ENCODE measurements at places on chromosomes 1 and 21.

- peak; percentile 24 for DNase-seq
Measured at GRCh38 chr21:20971296-20971921, 26.8 kb upstream of the NCAM2 start.

DNA sequence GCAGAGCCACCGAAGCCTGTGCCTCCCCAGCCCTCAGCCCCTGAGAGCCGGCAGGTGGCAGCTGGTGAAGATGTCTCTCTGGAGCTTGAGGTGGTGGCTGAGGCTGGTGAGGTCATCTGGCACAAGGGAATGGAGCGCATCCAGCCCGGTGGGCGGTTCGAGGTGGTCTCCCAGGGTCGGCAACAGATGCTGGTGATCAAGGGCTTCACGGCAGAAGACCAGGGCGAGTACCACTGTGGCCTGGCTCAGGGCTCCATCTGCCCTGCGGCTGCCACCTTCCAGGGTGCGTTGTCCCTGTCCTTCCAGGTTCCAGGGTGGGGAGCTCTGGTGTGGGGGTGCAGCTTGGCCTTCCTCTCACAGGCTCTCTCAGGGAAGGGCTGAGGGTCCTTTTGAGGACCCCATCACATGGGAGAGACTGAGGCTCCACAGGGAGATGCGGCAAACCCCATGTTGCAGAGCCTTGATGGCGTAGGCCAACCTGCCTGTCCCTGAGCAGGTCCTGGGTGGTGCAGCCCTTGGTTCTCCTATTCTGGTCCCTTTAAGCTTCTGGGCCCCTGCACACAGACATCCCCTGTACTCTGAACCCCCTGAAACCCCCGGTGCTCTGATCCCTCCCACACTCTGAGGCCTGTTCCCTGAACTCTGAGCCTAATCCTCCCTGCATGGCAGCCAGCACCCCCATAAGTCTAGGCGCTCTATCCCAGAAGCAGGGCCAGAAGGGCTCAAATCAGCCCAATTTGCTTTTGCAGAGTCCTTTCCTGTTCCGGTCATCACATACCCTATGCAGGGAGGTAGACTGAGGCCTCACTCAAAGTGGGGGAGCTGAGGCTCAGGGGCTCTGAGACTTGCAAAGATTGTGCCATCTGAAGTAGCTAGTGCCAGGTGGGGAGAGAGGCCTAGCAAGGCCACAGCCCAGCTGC is 88.5 kb downstream of the TRIM11 start:
- no peak for DNase-seq

GRCh38 chr1:15146142-15146680 is 7.3 kb upstream of the TMEM51 start:
- DNase-seq = no peak

- no peak for DNase-seq
Measured at GRCh38 chr1:207861442-207862177, 49.3 kb downstream of the CD34 start.

- no peak for DNase-seq
Measured at GRCh38 chr1:109210058-109210457, 3.7 kb upstream of the SARS1 start.

DNA sequence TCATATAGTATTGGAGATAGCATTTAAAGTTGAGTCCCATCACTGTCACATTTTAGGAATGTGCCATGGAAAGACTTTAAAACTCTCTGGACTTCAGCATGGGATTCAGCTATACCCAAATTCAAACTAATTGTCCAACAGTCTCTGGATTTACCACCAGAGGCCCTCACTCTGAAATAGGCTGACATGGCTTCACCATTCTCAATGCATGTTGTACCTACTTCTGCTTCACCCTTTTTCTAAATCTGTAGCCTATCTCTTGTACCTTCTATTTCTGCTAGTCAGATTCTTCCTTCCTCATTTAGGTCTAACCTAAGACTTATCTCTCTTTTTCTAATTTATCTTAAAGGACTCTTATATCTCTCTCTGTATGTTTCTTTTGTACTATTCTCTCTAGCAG is 512.7 kb upstream of the ZRANB2 start:
- DNase-seq = no peak

DNA sequence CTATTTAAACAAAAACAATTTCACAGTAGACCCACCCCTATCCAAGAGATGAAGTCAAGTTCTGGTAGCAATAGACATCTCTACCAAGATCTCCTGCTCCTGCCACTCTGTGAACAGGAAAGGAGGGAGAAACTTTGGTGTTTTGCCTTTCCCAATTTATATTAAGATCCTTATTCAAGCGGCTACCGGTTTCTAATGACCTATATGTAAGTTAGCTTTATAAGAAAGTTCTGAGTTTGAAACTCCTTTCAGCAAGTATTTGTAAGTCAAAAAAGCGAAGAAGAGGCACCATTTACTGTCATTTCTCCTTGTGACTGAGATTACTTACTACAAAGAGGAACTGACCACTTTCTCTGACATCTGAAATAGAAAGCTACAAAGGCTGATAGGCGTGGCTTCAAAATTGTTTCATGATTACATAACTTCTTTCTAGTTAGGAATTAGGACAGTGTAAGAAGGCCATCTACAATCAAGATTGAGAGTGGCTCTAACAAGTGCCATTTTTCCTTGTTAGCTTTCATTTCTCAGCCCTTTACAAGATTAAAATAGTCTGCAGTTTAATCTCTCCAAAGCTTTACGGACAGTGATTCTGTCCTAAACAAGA is at the start of gene MNDA:
Gene MNDA (plus strand): TSS at position 448 of the 604 bp plus-strand sequence. CDS start 10,803 bp downstream, outside the sequence.
- no peak for DNase-seq

DNA sequence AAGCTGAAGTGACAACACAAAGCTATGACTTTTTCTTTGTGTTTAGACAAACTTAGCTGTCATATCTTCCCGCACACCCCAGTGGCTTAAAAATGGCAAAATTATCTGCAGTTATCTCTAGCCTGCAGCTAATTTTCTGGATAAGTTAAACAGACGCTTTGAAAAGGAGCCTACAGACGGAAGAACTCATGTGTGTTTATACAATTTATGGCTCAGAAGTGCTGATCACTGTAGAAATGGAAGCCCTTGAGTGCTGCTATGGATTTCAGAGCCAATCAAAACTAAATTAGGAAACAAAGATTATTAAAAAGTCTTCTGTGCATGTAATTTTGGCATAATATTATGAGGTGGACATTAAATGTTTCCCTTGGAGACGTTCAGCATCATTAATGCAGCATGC is 11.6 kb downstream of the NTNG1 start:
- DNase-seq = no peak

DNA sequence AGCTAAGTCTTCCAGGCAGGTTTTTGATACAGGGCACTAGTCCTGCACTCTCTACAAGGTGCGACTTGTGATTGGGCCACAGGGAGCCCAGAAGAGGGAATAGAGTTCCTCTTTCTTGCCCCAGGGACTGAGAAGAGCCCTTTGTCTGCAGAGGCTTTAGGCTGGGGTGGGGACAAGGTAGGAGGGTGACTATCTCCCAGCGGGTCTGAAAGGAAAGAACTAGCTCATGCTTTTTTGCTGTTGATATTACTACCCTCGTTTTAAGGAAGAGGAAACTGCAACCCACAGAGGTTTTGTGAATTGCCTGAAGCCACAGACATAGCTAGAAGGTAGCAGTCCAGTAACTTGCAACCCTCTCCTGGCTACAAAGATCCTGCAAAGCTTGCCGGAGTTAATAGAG is 615.2 kb downstream of the MATN1 start:
- DNase-seq = no peak

DNA sequence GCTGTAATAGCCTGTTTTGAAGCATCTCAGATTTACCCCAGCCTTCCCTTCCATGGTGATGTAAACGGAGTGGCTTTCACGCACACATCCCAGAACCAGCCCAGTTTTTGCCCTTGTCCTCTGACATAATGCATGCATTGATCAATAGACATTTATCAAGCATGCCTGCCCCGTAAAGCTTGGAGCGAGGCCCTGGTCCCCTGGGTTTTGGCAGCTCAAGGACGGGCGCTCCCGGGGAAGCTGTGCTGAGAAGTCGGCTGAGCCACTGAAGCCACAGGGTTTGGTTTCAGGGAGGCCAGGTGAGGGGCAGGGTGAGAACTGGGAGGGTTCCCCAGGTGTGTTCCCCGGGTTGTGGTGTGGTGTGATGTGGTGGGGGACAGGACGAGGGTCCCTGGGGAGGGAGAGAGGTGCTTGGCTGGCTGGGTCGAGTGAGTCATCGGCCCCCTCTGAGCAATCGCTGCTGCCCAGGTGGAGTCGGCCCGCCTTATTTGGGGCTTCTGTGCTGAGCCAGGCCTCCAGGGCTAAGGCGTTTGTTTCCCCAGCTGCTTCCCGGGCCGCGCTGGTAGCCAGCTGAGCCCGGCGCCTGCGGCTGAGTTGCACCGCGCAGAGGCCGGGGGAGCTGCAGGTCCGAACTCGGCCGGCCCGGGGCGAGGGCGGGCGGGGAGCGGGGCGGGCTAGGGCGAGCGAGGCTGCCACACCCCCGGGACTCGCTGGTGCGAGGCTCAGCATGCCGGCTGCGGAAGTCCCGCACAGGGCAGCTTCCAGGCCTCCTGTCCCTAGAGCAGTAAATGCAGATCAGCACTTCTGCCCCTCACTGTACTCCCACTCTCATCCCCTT is 23.6 kb downstream of the ATP2B4 start:
- no peak for DNase-seq

DNA sequence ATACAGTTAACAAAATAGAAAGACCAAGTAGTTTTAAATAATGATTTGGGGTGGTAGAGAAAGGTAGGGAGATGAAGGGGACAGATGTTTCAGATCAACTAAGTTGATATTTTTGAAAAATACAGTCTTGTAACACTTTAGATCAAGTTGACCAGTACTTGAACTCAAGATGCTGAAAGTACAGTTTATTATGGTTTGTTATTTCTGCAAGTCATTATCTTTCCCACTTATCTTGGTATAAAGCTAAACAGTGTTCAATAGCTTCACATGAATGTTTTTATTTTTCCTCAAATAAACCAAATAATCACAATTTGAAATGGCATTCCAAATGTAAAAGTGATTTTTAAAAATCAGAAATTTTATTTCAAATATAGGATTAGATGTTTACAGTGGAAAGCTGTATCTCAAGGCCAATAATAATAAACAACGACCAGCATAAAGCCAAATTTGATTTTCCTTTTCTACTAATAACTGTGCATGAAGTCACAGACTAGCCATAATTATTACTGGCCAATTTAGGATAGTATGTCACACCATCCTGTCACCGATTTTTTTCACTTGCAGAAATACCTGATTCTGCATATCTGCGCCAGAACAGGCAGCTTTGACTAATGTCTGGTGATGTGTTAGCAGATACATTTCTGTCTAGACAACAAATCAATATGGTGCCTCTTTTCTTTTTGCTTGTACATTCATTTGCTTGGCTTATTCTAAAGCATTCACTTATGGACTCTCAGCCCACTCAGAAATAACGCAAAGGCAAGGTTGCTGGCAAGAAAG is 320.2 kb downstream of the TM2D1 start:
- DNase-seq = no peak

DNA sequence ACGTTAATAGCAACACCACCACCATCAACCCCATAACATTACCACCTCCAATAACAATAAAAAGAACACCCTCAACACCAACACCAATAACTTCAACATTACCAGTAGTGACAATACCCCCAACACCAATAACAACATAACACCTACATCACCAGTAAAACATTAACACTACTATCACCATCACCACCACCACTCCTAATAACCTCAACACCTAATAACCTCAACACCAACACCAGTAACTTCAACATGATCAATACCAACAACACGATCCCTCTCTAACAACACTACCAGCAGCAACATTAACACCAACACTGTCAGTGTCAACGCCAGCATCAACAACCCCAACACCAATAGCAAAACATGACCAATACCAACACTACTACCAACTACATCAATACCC is 57.2 kb downstream of the TAS1R2 start:
- no peak for DNase-seq

DNA sequence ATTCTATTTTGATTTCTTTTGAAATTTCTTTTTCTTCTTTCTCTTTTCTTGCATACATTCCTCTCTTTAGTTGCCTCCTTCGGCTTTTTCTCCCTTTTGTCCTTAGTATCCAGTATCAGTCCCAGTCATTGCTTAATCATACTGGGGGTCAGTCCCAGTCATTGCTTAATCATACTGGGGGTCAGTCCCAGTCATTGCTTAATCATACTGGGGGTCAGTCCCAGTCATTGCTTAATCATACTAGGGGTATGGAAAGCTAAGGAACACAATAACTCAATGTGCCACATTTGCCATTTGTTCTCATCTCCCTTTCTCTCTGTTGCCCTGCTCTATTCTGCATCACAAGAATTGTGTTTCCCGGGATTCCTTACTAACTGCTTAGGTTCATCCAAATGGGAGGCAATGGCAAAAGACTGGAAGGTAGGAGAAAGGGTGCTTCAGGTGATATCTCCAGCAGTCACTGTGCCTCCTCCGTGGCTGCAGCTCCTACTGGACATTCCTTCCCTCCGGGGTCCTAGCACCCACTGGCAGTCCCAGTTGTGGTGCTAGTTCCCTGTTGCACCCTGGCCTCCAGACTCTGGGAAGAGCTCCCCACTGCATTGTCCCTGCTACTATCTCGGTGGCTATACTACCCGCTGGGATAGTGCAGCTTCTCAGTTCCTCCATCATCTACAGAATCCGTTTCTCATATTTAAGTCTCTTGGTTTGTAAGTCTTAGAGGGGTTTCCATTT is 32.6 kb upstream of the LAMC1 start:
- no peak for DNase-seq

DNA sequence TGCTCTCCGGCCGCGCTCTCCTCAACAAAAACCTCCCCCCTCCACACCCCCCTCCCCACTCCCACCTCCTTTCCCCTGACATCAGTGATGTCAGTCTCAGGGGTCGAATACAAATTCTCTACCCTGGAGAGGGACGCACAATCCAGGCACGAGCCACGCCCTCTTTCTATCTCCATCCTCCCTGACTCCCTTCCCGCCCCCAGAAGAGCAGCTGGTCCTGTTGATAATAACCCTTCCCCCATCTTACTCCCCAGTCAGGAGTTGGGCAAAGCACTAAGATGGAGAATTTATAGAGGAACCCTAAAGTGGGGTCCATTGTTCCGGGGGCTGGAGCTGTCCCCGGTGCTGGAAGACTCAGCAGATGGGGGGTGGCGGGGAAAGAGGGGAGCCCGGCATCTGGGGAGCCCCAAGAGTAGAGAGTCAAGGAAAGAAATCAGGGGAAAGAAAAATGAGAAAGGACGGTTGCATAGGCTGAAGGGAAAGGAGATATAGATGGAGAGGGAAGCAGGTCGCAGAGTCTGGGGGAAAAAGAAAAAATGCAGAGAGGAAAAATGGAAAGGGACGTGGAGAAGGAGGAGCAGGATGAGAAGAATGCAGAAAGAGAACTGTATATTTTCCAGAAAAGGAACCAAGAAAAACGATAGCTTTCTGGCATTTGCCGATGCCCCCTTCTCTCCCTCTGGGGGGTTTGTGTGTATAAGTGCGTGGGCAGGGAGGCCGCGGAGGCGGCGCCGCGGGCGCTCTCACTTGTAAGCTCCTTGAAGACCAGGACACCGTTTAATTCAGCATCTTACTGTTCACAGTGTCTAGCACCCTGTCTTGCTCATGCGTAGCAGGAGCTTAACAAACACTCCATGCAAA is at the start of gene CELF3:
Gene CELF3 (minus strand): TSS at position 33 of the 861 bp plus-strand sequence. CDS start 783 bp downstream, outside the sequence.
- DNase-seq = peak; percentile 99

GRCh38 chr1:198623752-198624647 is 14.8 kb upstream of the PTPRC start:
- no peak for DNase-seq

GRCh38 chr1:9107136-9107535 is 21.8 kb downstream of the GPR157 start:
- DNase-seq = no peak

- DNase-seq = no peak
Measured at GRCh38 chr1:210441028-210441427, 112.3 kb downstream of the HHAT start.
